Activated gamma-delta T cell treated with anti-CD3 and anti-CD28 coated beads, Interleukin-2, amount 50 U/mL, for 16 hours (primary cell): ENCODE measurements at places on chromosomes 4 and X.
A peak's percentile ranks its signal among the peaks of the same experiment; 100 is the strongest.

GRCh38 chr4:176186671-176187395 lies 8.6 kb downstream of the SPATA4 start:
- DNase-seq = no peak

DNA sequence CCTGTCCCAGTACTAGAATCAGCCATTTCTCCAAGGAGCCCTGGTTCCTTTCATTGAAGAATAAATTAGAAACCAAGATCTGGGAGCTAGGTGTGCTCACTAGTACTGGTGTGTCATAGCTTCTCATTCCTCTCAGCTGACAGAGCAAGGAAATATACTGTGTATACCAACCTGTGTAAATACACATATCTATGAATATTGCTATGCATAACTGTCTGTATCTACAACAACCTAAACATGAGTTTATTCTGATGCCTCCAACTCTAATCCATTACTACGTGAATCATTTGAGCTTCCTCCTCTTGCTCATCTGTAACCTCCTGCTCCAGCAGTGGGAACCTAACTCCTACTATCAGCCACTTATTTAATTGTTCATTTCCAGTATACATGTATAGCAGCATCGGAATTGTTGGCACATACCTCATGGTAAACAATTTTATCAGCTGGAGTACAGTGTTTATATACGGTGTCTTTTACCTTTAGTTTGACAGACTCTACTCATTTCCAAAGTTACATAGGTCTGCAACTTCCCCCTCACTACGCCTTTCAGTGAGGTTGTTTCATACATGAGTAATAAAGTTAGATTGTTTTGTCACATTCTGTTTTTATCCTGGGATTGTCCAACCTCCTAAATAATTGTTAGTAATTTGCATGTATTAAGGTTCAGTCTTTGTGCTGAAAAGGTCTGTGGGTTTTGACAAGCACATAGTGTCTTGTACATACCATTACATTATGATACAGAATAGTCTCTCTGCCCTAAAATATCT lies 7.1 kb upstream of the SCRG1 start:
- DNase-seq = no peak

- peak; percentile 39 for DNase-seq
These were observed 325.0 kb downstream of the ARHGAP10 start for GRCh38 chr4:148056879-148057278.

- no peak for DNase-seq
These were observed 760.6 kb upstream of the EPHA5 start for GRCh38 chr4:66430856-66431255.

GRCh38 chr4:101037938-101038413 lies 309.4 kb downstream of the PPP3CA start:
- DNase-seq = no peak

GRCh38 chr4:69831646-69832325 lies 28.2 kb downstream of the SULT1E1 start:
- DNase-seq = no peak

DNA sequence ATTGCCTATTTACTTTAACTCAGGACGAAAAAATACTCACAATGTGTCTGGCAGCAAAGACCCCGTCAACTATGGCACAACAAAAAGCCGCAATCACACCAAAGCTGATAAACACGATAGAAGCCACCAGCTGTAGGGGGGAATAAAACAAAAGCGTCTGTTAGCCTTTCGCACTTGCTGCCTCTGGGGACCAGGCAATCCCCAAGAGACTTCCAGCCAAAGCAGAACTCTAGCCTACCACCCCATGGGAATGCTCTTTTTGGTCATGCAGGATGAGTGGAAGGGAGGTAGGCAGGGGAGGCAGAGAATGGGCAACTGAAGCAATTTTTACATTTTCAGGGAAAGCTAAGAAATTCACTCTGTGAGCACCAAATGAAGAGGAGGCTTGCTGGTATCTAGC lies 20.1 kb downstream of the TMEM255A start:
- DNase-seq = no peak

DNA sequence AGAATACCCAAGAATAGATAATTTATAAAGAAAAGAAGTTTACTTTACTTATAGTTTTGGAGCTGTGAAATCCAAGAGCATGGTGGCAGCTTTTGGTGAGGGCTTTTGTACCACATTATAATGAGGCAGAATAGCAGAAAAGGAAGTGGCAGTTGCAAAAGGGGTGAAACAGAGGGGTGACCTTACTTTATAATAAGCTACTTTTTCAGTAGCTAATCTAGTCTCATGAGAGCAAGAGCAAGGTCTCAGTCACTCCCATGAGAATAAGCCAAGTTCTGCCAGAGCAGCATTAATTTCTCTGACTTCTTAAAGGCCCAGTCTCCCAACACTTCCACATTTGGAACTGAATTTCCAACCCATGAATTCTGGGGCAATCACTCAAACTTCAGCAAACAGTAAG lies 502.0 kb downstream of the GBA3 start:
- DNase-seq = no peak

DNA sequence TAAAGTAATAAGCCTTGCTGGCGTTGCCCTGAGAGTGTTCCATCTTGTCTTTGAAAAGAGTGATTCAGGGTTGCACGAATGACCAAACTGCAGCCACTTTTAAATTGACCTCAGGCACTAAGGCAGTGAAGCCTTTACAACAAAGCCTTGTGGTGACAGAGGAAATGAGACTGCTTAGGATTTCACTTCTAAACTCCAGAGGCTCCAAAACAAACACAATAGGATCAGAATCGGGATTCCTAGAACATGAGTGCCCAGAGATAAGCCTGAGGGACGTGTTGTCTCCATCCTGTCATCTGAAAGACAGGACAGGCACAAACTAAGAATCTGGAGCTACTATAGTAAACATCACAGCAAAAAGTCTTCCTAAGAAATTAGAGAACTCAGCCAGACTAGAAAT lies 405.2 kb downstream of the PPARGC1A start:
- no peak for DNase-seq

- DNase-seq = no peak
These were observed 540.0 kb downstream of the SPRY1 start for GRCh38 chr4:123936621-123937043.

GRCh38 chr4:1683261-1683735 lies 815 bp downstream of the FAM53A start:
- no peak for DNase-seq

- no peak for DNase-seq
These were observed 1.0 kb downstream of the AGA start for GRCh38 chr4:177441061-177441802.

DNA sequence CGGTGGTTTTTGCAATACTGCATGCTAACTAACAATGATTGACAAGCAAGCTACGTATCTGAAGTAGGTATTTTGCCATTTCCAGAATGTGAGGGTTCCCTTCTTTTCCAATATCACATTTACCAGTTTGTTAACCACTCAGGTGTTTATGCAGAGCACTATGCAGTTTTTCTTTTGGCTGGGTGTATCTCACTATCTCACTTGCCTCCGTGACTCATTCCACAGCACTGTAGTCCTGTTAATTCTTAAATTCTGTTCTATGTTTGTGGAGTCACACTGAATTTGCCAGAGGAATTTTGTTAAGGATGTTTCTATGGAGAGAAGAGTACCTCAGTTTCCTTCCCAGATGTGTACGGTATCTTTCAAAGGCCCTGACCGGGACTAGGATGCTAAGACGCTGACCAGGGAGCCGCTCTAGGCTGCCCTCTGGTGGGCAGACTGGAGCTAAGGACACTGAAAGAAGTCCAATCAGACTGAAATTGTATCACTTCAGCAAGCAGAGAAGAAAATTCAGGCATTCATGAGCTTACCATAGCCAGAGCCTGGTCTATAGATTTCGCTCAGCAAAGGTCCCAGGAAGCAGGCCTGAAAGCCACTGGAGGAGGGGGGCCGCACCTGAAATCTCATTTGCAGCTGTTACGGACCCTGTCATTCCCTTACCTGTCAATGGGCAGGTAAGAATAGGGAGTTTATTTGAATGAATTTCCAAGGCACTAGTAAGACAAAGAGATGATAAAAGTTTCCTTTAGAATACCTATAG lies 388.4 kb upstream of the SPOCK3 start:
- no peak for DNase-seq

DNA sequence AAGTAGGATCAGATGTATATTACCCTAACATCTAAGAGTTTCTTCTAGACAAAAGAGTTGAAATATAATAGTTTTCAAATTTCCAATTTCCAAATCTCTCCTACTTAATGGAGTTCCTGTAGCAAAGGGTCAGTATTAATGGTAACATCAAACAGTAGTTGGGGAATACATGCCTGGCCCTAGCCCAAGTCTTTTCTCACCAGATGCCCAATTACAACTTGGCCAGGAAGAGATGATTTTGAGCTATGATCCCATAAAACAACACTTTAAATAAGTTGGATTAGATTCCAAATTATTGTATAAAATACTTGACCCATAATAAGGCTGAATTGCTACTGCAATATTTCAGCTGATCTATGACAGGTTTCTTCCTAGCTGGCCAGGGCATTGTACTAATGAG lies 59.9 kb downstream of the MBNL3 start:
- DNase-seq = no peak

GRCh38 chr4:44756559-44756958 lies 30.2 kb upstream of the GNPDA2 start:
- DNase-seq = no peak

GRCh38 chr4:151114338-151114737 lies 14.9 kb downstream of the RPS3A start:
- no peak for DNase-seq

DNA sequence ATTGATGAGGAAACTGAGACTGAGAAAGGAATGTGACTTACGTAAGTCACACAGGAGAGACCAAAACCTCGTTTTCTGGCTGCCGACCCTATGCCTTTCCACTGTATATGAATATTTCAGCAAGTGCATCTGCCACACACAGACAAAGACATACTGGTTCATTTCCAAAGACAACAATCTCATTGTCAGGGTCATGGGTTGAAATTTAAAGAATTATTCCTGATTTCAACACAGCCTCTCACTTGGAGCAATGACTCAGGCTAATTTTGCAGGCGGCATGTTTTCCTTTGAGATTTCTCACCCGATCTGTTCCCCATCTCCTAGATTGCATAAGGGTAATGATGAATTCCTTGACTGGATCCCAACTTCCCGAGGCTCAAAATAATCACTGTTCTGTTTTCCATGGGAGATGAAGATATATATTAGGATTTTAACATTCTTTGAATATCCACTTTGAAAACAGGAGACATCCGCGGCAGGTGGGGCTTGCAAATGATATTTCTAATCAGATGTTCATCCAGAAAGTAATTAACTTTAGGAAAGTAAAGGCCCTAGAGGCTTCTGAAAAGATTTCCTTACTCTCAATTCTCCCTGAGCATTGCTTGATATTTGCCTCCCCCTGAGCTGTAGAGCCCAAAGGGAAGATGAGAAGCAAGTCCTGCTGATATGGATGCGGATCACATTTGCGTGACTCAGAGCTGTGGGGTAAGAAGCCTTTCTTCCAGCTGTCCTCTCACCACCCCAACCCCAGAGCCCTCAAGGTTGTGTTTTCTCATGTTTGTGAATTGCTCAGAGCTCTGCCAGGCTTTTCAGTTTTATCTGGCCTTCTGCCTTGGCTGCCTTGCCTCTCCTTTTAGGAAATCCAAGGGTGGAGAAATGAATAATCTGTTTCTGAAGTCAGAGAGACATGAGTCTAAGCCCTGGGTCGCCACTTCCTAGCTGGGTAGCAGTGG lies 361.1 kb upstream of the BOD1L1 start:
- DNase-seq = no peak

DNA sequence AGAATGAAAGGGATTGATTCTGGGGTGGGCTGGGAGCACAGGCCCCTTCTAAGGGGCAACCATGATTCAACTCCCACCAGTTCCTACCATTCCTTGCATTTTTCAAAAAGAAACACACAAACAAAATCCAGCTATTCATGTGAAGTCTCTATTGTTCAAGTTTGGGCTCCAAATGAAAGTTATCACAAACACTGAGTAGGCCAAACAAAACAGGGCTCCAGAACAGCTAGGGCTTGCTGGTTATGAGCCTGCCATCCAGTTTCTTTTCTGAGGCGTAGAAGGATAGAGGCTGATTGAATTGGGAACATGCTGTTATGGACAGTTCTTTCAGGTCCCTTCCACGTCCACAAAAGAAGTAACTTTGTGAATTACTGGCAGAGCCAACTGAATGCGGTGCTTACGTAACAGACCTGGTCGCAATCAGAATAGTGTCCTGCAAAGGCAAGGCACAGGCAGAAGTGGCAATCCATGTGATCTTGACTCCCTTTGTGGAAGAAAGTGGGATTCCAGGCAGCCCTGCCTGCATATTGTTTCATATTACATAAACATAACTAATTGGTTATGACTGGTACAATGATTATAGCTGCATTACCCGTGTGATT lies 244.5 kb downstream of the SCFD2 start:
- DNase-seq = no peak

- DNase-seq = no peak
These were observed 37.5 kb upstream of the NKRF start for GRCh38 chrX:119643696-119644095.

- DNase-seq = no peak
These were observed 14.3 kb upstream of the AWAT1 start for GRCh38 chrX:70219938-70220764.

- DNase-seq = no peak
These were observed 116.0 kb downstream of the PTTG2 start for GRCh38 chr4:38076153-38076669.

DNA sequence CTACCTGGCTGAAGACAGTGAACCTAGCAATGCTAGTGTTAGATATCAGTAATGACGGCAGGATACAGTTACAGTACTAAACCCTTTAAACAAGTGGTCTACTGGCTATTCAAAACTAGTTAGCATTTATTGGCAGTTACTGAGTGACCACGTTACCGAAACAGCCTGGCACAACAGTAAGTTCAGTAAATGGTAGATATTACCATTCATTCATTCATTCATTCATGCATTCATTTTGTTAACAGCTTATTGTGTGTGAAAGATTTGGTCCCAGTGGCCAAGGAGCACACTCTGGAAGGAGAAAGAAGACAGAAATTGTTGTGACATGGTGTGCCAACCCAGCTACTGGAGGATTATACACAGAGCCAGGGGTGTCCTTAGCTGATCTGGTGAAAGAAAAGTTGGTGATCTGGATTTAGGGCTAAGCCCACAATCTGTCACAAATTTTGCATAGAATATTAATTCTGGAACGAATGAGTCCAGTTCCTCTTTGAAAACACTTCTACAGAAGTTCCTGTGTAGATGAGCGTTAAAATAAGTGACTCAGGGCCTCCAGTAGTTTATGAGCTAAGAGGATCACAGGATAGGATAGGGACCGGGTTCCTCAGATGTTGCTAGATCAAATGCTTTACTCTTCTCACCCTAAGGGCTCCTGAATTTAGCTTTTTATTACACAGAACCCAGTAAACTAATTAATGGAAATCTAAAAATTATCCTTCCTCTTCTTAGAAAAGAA lies 179.1 kb downstream of the CBR4 start:
- no peak for DNase-seq

DNA sequence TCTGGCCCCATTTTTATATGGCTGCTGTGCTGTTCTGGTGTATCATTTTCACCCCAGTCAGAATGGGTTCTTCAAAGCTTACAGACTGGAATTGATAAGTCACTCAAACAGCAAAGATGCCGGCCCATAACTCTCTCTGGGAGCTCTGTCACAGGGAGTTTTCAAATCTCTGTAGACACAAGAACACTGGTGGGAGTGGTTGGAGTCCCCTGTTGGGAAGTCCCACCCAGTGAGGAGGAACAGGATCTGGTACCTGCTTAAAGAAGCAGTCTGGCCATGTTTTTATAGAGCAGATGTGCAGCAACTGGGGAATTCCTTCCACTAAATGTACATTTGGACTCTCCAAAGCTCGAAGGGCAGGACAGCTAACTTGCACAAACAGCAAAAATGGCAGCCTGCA lies 69.3 kb upstream of the UGT2B7 start:
- DNase-seq = no peak
